NCI-H1417 treated with DMSO at 0.1 percent for 48 hours (cell line): ENCODE measurements at places on chromosomes 5 and 9.

DNA sequence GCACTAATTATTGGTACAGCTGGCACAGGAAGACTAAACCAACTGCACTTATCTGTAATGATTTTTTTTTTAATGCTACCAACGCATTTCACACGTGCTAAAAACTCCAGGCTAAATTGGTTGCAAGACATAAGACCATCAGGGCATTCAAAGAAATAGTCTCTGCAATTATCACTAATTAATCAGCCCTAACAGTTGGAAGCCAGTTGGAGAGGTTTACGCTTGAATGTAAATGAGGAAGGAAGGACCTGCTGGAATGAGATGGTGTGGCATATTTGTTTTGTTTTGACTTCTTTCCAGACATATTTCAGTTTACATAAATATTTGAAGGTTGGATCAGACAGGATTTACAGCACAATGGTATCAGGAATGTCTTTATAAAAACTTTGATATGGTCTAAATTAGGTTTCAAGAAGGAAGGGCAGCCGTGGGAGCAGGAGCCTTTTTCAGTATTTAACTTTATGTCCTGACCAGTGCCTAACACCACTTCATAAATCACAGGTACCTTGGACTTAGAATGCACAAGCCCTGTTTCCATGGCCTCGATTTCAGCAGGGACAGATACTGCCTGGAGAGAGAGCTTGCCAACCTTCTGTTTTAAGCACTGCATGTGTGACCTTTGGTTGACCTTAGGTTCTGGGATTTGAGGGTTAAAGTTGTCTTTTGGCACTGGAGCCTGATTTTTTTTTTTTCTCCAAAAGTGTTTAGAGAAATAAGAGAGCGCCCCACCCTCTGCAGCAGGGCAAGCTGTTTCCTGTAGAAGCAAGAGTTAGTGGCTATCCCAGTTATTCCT, 199.8 kb upstream of the MAP3K1 start:
- DNase-seq, result no peak

GRCh38 chr5:68087866-68088265, 127.7 kb upstream of the PIK3R1 start:
- DNase-seq, result no peak

GRCh38 chr5:79831381-79832309, 142.0 kb downstream of the CMYA5 start:
- DNase-seq, result no peak

DNA sequence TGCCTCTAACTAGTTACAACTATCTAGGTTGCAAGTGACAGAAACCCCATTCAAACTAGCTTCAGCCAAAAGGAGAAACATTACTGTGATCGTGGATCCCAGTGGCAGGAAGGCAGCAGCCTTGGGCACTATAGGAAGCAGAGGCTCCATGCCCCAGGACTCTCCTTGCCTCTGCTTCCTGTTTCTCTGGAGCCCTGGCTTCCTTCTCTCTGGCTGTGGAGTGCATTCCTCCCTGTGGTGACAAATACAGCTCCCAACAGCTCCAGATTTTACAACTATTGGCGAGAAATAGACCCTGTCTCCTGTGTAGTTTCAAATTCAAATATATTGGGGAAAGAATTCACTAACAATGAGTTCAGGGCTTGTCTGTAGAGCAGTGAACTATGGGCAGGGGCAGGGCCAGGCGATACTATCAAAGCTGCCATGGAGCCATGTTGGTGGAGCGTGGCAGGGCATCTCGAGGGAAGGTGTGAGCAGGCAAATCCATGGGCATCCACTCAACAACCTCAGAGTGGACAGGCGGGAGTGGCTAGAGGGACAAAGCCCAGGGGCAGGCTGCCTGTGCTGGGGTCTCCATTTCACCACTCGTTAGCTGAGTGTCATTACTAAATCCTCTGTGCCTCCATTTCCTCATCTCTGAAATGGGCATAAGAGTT, 189.5 kb downstream of the ERCC6L2 start:
- DNase-seq, result no peak

GRCh38 chr5:1107167-1108022, 4.5 kb downstream of the SLC12A7 start:
- DNase-seq, result no peak

- DNase-seq, result no peak
These were observed 176.7 kb upstream of the TBC1D2 start for GRCh38 chr9:98432134-98432533.

GRCh38 chr5:5437227-5438172, 15.0 kb downstream of the ICE1 start:
- DNase-seq, result no peak

- DNase-seq, result no peak
These were observed 5.5 kb downstream of the FOXB2 start for GRCh38 chr9:77024776-77025545.

DNA sequence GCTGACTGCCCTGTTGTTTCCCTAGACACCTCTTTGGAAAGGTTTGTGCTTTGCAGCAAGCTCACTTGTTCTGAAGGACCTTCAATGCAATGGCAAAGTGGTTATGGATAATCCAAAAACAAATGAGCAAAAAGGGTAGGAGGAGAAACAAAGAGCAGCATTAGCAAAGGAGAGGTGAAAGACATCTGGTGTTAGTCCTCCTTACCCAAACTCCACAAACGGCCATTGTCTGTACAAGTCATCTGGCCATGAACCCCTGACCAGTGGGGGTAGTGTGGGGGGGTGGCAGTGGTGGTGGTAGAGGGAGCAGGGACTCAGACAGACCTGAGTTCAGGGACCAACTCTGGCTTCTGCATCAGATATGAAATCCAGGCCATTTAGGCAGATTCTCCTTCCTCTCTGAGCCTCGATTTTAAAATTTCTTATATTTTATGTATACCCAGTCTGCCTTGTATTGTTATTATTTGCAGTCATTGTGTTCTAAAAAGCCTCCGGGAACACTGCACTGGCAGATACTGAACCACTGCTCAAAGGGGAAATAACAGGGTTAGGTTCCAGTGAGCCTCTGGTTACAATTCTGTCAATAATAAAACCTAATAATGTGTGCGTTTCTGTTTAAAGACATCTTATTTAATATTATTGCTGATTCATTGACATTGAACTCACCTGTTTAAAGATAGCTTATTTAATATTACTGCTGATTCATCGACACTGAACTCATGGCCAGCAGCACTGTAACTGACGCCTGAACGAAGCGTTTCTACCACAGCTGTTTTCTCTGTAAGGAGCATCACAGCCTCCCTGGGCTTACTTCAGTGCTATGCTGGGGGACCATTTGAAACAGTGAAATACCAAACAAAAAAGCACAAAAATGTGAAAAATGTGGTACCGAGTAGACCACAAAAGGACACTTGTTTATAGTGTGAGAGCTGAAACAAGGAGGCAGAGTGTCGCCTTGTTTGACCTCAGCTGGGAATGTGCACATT, 156.0 kb downstream of the SEC61B start:
- DNase-seq, result no peak

GRCh38 chr9:35656348-35656747, 1.5 kb downstream of the RMRP start:
- DNase-seq, result no peak

- no peak for DNase-seq
These were observed at the start of gene SHISAL2B for GRCh38 chr5:64690417-64691151. SHISAL2B (plus strand) TSS chr5:64690503; CDS start chr5:64690624, 121 bp downstream.

GRCh38 chr5:35161652-35162273, 68.5 kb downstream of the PRLR start:
- DNase-seq, result no peak
